ENCODE measurements at places on chromosomes 5 and 9.

GRCh38 chr9:95724253-95724991, 151.1 kb upstream of the ERCC6L2 start:
- no peak for DNase-seq

DNA sequence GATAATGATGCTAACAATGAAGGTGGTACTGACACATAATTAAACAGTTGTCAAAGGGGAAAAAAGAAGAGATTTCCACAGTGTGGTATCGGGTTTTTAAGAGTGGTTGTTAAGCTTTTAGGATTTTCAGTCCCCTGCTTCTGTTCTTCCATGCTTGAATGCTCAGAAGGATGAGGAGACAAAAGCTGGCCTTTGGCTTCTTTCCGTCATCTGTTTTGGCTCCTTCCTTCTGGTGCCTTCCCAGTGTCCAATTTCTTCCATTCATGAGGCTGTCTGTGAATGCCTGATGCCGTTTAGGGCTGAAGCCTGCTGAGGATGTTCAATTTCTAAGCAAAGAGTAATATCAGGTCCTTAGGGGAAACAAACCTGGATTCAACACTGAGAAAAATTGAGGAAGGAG, 179.6 kb upstream of the GLRA1 start:
- DNase-seq: no peak

- peak; percentile 62 for DNase-seq
Measured at GRCh38 chr5:179679014-179679674, 1.7 kb downstream of the CBY3 start.

GRCh38 chr5:9439531-9440292, 106.2 kb downstream of the SEMA5A start:
- DNase-seq: no peak

DNA sequence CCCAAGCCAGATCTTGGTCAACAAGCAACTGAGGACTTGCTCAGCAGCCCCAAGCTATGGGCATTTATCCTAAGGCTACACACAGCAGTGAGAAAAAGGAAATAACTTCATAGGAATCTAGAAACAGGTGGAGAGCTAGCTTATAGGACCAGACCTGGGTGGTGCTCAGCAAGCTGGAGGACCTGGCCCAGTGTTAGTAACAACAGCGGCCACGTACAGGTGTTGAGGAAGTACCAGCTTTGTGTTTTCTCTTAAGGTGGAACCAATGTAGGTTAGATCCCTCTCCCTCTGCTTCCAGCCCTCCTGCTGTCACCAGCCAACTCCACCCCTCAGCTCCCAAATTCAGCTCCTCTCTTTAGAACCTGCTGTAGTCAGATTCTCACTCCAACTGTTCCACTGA, 43.4 kb downstream of the IRF1 start:
- no peak for DNase-seq

DNA sequence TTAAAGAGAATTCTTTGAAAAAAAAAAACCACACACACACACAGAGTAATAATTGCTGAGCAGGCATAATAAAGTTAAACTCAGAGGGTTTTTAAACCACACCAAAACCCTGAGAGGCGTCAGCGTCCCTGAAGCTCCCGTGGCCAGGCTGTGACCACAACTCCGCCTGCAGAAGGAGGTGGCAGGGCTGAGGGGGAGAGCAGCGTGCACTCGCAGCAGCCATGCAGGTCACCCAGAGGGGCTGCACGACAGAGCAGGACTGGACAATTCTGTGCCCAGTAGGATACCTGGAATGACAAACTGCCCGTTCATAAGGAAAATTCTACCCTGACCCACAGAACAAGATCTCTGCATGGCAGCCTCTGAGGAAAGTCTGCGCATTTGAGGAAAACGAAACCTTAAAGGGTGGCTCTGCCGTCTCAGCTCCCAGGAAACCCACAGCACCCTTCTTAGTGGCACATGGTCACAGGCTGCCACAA, 44.0 kb downstream of the ROR2 start:
- DNase-seq: peak; percentile 81

- no peak for DNase-seq
Measured at GRCh38 chr5:148740079-148740858, 85.9 kb upstream of the HTR4 start.

- DNase-seq: no peak
Measured at GRCh38 chr9:34451545-34451944, 6.8 kb downstream of the FAM219A start.
